HT1080 (cell line): ENCODE measurements at places on chromosomes 11 and 22. TPM values are rescaled to one million over a fixed set of nuclear protein-coding genes. Genes with fewer than 3 reads are reported as not detected.
A peak's percentile ranks its signal among the peaks of the same experiment; 100 is the strongest.

MN1 gene
- total RNA-seq = 0.37 and 0.69 TPM in 2 replicates

DNA sequence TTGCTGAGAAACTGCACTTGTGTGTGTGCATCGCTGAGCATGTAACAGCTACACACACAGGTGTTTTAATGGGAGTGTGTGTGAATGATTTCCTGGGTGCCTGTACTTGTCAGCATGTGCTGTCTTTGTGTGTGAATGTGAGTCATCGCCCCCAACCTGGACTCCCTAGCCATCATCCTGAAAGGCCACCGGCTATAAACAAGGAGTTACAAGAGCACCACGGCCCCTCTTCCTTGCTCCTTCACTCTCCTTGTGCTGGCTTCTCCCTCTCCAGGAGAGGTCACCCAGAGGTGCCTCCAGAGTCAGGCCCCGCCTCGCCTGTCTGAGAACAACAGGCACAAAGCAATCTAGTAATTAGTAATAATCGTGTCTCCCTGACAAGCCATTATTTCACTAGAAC, 419.2 kb downstream of the BUD13 start:
- no peak for DNase-seq

GRCh38 chr22:20080445-20080775, 369 bp downstream of the DGCR8 start:
- no peak for DNase-seq

- DNase-seq = no peak
Observed at GRCh38 chr11:2801711-2802388, 83.7 kb downstream of the CDKN1C start.

DNA sequence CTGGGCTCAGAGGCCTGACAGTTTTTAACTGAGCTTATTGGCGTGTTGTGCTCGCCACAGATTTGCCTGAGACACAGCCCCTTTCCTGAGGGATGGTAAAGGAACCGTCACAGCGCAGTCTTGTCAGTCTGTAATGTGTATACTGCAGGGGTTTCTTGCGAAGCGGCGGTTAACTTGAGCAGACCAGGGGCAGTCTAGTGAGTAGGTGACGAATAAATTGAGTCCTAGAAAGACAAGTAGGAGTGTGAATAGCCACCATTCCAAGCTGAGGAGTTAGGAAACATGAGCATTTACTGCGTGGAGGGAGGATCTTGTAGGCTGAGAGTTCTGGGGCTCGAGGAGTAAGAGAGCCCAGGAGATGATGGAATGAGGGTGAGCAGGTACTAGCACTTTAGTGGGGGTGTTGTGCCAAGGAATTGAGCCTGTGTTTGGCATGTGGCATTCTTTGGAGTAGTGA, 1.4 kb downstream of the MED15 start:
- no peak for DNase-seq

DNA sequence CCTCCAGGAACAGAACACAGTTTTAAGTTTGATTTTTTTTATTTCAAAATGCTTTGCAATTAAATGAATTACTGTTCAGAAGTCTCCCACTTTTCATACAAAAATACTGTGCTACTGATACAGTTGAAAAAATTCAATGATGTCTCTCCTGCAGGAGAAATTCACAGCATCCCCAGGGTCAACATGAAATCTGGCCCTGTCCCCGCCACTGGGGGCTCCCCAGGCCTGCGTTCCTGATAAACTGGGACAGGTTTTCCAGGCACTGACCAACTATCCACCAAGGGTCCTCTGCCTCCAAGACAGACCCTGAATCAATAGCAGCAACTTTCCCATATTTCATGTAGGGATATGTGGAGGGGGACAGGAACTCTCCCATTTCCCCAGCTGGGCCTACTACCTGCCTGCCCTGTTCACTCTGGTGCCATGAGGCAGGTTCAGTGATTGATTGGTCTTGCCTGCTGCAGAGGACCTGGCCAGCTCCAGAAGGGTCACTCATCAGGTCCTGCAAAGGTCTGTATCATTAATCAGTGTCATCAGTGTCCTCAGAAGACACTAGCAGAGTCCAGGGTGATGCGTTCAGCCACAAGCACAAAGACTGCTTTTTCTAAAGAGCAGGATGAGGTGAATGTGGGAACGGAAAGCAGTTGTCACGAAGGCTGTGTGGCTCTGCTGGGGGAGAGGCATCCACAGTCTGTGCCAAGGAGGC, 43.4 kb downstream of the PISD start:
- DNase-seq = no peak

DNA sequence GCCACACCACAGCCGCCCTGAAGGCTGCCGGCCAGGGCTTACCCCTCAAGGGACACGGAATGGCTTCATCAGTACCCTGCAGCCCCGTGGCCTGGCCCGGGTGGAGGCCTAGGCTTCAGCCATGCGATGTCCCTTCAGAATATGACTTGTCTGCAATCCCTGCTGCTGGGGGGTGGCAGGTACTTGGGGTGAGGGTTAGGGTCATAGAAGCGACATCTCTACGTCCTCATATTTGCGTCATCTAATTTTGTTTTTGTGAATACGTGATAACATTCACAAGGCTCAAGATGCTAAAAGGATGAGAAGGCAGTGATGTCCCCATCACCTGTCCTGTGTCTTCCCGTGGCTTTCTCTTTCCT, 6.4 kb downstream of the CCND1 start:
- peak; percentile 43 for DNase-seq
